ENCODE measurements at places on chromosomes 2 and 18. TPM values are rescaled to one million over a fixed set of nuclear protein-coding genes. Genes with fewer than 3 reads are reported as not detected.

- peaks cover 33% of the 10 kb centered on the region for H3K36me3 ChIP-seq
- no peaks in the 10 kb centered on the region for H3K27me3 ChIP-seq
- no peak overlapping the region for H3K4me3 ChIP-seq
- no peaks in the 10 kb centered on the region for H3K4me1 ChIP-seq
- H3K27ac ChIP-seq: no peak overlapping the region
Observed at GRCh38 chr18:49447810-49448745, 12.4 kb downstream of the DYM start.

DNA sequence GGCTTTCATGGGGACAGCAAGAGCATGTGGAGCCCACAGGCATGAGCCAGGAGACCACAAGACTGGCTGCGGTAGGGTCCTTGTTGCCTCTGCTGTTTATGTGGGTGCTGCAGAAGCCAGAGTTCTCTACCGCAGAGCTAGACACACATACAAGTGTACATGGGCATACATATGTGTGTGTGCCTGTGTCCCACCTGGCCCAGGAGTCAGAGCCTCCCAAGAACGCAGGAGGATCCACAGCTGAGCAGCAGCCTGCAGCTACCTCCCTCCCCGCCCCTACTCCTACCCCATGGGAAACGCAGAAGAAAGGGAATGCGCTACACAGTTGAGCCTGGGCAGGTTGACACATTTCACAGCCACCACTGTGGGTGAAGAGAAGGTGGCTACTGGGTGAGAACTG lies 438.1 kb upstream of the SMIM21 start:
- H3K27me3 ChIP-seq: no peaks in the 10 kb centered on the region
- H3K36me3 ChIP-seq: no peaks in the 10 kb centered on the region
- no peaks in the 10 kb centered on the region for H3K4me1 ChIP-seq
- no peak overlapping the region for H3K27ac ChIP-seq
- no peak overlapping the region for H3K4me3 ChIP-seq

GRCh38 chr2:171210864-171211431 lies 50.3 kb upstream of the TLK1 start:
- peak overlapping the region; percentile 62 for H3K4me3 ChIP-seq
- DNase-seq: peak; percentile 82
- no peaks in the 10 kb centered on the region for H3K27me3 ChIP-seq
- H3K27ac ChIP-seq: peak overlapping the region; percentile 95

DNA sequence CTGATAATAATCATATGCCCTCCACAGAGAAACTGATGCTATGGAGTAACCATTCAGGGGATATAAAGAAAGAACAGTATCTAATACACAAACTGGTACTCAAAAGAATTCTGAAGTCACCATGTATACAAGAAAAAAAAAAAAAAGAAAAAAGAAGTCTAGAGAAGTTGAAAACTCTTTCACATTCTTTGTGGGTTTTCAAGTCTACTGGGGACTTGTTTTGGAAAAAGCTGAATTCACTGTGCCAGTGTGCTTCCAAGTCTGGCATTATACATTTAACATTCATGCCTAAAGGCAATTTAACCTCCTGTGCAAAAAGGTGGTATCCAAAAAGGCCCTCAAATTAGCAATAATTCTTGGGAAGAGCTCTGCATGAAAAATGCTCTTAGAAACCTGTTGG lies 94.8 kb upstream of the ITGB6 start:
- H3K27ac ChIP-seq: no peak overlapping the region
- no peaks in the 10 kb centered on the region for H3K27me3 ChIP-seq
- H3K4me1 ChIP-seq: peaks cover 42% of the 10 kb centered on the region
- DNase-seq: no peak
- no peak overlapping the region for H3K4me3 ChIP-seq

GRCh38 chr2:86069091-86069685 lies 36.5 kb downstream of the POLR1A start:
- no peak for DNase-seq
- no peak overlapping the region for H3K4me3 ChIP-seq
- peaks cover 50% of the 10 kb centered on the region for H3K4me1 ChIP-seq
- peaks cover 81% of the 10 kb centered on the region for H3K36me3 ChIP-seq
- no peaks in the 10 kb centered on the region for H3K27me3 ChIP-seq

- peaks cover 3% of the 10 kb centered on the region for H3K27me3 ChIP-seq
- no peaks in the 10 kb centered on the region for H3K4me1 ChIP-seq
- no peak overlapping the region for H3K27ac ChIP-seq
- H3K4me3 ChIP-seq: no peak overlapping the region
- no peak for DNase-seq
Observed at GRCh38 chr2:145169285-145169684, 649.4 kb upstream of the ZEB2 start.

DNA sequence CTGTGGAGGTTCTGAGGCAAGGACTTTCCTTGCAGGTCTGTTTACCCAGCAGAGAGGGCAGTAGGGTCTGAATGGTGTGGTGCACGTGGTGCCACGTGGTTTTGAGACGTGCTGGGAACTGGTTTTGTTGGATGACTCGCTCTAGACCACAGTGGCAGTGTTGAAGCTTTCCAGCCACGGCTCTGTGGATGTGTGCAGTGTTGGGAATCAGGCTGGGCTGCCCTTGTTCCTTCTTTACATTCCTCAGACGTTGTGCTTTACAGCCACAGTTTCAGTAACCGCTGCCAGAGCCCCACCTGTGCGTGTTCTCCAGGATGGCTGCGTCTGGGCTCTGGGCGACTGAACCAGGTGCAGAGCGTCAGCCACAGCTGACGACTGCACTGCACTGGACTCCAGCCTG lies 8.2 kb downstream of the CTDP1 start:
- H3K4me1 ChIP-seq: peaks cover 46% of the 10 kb centered on the region
- H3K27ac ChIP-seq: no peak overlapping the region
- peaks cover 32% of the 10 kb centered on the region for H3K36me3 ChIP-seq

GRCh38 chr2:232982926-232983668 lies 30.0 kb downstream of the NGEF start:
- H3K36me3 ChIP-seq: no peaks in the 10 kb centered on the region
- H3K27ac ChIP-seq: no peak overlapping the region
- H3K4me3 ChIP-seq: no peak overlapping the region
- no peak for DNase-seq
- H3K4me1 ChIP-seq: no peaks in the 10 kb centered on the region

CCDC150 gene
- 23.9 TPM for total RNA-seq

GRB14 gene
- total RNA-seq: not detected

SLC9A4 gene
- total RNA-seq: 0.08 TPM
